ENCODE measurements at places on chromosomes 13 and 19.

DNA sequence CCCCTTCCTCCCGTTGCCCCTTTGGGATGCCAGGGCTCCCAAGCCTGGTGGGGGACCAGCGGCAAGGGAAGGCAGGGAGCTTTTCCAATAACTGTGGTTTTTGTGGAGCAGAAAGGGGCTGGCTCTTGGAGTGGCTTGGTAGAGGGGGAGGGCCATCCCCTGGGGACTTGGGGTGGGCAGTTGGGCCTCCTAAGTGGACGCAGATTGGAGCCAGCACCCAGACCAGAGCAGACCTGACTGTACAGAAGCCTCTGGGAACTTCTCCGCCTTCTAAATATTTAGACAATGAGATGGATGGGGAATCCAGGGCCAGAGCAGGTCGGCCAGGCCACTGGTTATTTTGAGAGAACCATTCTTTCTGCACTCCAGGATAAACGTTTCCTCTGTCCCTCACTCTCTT lies 4.2 kb downstream of the PTGIR start:
- no peak for DNase-seq

DNA sequence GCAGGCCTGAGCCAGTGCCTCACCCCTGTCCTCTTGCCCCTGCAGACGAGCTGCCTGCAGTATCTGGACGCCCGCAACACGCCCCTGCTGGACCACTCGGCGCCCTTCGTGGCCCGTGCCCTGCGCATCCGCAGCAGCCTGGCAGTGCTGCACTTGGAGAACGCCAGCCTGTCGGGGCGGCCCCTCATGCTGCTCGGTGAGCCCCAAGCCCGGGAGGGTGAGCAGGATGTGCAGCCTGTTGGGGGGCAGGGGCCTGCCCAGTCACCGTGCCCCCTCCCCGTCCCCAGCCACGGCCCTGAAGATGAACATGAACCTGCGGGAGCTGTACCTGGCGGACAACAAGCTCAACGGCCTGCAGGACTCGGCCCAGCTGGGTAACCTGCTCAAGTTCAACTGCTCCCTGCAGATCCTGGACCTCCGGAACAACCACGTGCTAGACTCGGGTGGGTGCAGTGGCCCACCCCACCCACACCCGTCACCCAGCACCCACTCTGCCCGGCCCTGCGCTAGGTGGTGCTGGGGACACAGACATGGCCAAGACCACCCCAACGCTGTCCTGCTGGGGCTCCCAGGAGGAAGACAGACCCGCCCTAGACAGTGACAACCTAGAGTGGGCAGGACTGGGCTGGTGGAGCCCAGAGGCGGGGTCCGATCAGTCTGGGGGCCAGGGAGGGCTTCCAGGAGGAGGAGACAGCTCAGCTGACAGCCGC lies 18.6 kb downstream of the NKPD1 start:
- no peak for DNase-seq

GRCh38 chr13:74092711-74093110 lies 41.5 kb downstream of the KLF12 start:
- no peak for DNase-seq

- DNase-seq = peak; percentile 80
Observed at GRCh38 chr19:38877781-38878574, at the start of gene RINL. Gene RINL (minus strand): TSS chr19:38878275. CDS start chr19:38876742, 1,533 bp downstream.

DNA sequence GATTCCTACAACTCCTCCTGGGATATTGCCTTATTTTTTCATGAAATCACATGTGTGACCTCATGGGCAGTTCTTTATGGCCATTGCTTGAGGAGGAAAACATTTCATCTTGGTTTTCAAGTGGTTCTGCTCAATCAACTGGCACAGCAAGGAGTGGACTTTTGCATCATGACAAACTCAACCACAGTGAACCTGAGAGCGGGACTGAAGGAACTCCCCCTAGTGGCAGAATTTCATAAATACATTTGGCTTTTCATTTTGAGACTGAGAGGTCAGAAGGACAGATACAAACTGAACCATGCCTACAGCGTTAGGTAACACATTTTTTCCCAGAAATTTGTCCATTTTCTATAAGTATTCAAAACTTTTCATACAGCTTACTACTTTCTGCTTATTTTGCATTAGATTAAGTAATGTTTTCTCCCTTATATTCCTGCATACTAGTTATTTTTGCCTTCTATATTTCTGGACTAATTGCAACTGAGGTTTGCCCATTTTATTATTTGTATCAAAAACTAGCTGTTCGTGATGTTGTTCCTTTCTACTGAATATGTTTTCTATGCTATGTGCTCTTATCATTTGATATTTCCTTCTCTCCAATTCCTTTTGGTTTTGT lies 13.4 kb upstream of the SIGLEC12 start:
- DNase-seq = peak; percentile 48

DNA sequence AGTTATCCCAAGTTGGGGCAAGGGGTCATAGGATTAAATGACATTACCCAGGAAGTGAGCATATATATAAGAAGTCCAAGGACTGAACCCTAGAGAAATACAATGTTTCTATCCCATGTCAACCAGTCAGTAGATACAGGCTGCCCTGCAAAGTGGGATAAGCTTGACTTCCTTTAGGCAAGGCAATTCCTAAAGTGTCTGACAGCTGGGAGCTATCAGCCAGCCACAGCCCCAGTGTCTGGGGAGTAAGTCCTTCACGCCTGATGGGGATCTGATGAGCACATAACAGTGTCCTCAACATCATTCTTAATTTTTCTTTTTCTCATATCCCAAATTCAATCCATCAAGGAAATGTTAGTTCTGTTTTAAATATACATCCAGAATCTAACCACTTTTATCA lies 54.1 kb downstream of the DNAJC15 start:
- no peak for DNase-seq

- no peak for DNase-seq
Observed at GRCh38 chr19:29012457-29012856, 200.5 kb downstream of the UQCRFS1 start.

GRCh38 chr19:53389978-53390377 lies 5.0 kb upstream of the ZNF765 start:
- no peak for DNase-seq

GRCh38 chr13:20798027-20798426 lies 24.3 kb upstream of the EEF1AKMT1 start:
- DNase-seq = no peak

GRCh38 chr19:42174958-42175734 lies 42.3 kb downstream of the DEDD2 start:
- DNase-seq = no peak

DNA sequence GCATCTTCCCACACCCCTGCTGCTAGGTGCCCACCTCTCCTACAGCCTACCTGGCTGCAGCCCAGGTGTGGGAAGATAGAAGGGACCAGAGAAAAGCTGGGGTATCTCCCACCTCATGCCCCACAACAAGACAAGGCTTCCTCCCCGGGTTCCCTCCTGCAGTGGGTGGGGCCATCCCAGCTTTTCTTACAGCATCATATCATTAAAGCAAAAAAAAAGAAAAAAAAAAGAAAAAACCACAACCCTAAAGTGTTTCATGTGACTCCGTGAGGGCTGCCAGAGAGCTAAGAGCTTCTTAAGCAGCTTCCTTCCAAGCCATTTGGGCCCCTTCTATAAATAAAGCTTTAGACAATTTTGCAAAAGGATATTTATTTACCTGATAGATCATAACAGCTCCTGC lies 455.4 kb upstream of the TSHZ3 start:
- DNase-seq = no peak

All from activated CD4-positive, alpha-beta T cell treated with anti-CD3 and anti-CD28 coated beads, Interleukin-2, amount 10 ng/mL, durations not matched to agents 7 days and 5 days (primary cell).